Left hindlimb (tissue), 1 donor: ENCODE measurements at places on chromosomes 7 and 10.
A peak's percentile ranks its signal among the peaks of the same experiment; 100 is the strongest.

GRCh38 chr7:40483630-40484029, 348.8 kb downstream of the SUGCT start:
- DNase-seq, result no peak

DNA sequence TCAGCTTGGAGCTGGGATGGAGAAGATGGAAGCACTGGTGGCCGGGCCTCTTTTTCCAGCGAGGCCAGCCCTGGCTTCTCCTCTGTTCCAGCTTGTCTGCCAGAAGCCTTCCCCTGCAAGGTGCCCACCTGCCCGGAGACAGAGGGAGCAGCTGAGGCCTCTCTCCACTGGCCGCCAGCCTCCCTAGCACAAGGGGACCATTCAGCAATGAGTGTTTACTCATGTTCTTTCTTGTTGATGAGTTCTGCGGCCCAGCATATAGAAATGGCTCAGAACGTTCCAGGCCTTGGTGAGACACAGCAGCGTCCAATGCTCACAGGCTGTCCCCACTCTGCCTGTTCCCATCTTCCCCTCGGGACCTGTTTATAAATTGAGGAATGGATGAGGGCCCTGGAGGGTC, 47.3 kb downstream of the CHST3 start:
- no peak for DNase-seq

DNA sequence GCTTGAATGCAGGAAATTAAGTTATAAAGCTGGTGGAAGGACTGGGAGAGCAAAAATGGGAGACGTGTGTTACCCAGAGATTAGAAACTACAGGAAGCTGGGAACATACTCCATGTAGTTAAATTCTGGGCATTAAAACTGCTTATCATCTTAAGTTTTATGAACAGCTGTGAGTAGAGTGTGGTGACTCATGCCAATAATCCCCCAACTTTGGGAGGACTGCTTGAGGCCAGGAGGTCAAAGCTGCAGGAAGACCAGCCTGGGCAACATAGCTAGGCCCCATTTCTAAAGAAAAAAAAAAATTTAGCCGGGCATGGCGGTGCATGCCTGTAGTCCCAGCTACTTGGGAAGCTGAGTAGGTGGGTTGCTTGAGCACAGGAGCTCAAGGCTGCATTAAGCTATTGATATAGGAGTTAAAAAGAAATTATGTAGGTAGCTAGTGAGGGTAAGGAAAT, 56.2 kb upstream of the SEPHS1 start:
- DNase-seq, result no peak

DNA sequence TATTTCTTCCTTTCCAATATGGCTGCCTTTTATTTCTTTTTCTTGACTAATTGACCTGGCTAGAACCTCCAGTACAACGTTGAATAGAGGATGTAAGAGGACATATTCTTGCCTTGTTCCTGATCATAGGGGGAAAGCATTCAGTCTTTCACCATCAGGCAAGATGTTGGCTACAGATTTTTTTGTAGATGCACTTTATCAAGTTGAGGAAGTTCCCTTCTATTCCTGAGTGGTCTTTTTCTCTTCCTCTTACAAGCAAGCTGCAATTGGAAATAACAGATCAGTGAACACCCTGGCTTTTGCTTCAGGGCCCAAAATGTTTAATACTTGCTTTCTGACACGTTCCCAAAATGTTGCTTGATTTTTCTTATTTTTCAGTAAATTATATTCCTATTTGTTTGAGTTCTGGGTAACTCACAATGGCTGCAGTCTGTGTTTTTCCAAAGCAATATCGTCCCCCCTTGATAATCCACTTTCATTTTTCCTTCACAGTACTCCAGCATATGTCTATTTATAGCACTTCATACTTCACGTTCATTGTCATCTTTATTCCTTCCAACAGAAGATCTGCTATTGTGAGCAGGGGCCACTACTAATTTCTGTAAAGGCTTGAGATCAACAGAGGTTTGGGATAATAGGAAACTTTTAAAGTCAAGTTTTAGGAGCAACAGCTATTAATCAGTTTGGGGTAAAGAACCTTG, 11.7 kb downstream of the CPEB3 start:
- no peak for DNase-seq

DNA sequence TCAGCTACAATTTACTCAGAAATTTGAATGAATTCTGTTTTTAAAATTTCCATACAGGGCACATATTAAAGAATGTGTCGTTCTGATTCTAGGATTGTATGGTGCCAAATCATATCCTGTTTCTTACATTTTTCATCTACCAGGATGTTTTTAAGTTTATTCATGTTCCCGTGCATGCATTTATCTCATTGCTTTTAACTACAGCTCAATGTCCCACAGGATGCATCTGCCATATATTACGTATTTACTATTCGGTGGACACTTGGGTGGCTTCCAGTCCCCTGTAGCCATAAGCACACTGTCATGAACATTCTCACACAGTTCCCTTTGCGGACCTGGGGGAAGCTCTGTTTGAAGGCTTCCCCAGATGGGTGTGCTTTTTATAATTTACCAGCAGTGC, 122.3 kb downstream of the CCDC71L start:
- no peak for DNase-seq

- no peak for DNase-seq
Observed at GRCh38 chr7:2732959-2733584, 45.1 kb downstream of the AMZ1 start.

GRCh38 chr10:844552-844951, 87.0 kb downstream of the LARP4B start:
- peak; percentile 58 for DNase-seq
